ENCODE measurements at places on chromosomes 16 and 17.

GRCh38 chr17:36608794-36609497, 7.6 kb downstream of the MRM1 start:
- peak; percentile 52 for DNase-seq

DNA sequence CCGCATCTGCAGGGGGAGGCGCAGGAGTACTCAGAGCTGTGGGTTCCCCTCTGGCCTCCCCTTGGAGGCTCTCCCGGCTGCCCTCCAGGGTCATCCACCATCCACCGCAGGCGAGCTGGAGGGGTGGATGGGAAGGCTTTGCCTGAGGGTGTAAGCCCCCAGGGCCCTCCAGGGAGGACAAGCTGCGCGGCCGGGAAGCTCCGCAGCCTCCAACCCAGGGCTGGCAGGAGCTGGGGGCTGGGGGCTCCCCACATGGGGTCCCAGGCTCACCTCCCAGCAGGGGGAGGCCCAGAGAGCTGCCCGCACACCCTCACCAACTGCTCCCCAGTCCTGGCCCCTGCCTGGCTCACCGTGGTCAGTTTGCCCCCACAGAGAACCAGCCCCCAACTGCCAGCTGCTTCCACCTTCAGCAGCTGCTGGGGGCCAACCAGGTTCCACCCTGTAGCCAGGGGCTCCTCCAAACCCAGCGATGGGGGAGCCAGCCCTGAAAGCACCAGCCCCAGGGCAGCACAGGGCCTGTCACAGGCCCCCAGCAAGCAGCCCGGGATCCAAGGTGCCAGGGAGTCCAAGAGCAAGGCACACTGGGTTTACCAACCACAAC, 19.8 kb upstream of the CHMP6 start:
- DNase-seq = no peak

- DNase-seq = no peak
Measured at GRCh38 chr16:57720142-57720575, 15.4 kb upstream of the KATNB1 start.

DNA sequence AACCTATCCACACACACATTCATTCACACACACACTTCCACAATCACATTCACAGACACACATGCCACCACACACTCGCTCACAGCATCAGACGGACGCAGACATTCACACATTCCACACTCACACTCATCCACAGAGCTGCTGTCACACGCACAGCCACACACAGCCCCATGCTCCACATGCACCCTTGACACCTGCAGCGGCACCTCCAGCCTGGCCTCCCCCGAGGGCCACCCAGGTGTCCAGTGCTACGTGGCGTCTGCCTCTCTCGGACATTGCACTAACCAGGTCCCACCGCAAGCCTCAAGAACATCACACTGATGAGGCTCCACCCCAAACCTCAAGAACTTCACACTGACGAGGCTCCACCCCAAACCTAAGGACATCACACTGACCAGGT, 155.2 kb downstream of the RBFOX3 start:
- DNase-seq = no peak

DNA sequence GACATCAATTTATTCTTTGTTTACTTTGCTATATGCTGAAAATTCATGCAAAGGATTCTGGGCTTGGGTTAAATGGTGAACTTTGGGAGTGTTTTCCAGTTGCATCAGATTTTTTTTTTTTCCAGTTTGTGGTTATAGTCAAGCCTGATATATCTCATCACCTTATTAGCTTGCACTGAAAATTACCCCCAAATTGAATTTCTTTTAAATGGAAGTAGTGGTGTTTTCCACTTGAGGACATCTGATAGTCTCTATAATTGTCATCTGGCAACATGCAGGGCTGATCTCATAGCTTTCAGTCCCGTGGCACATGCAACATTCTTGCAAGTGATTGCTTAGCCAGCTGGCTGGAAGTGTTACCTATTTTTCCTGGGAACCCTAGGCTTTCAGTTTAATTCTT, 4.7 kb upstream of the KRTAP3-1 start:
- DNase-seq = no peak

DNA sequence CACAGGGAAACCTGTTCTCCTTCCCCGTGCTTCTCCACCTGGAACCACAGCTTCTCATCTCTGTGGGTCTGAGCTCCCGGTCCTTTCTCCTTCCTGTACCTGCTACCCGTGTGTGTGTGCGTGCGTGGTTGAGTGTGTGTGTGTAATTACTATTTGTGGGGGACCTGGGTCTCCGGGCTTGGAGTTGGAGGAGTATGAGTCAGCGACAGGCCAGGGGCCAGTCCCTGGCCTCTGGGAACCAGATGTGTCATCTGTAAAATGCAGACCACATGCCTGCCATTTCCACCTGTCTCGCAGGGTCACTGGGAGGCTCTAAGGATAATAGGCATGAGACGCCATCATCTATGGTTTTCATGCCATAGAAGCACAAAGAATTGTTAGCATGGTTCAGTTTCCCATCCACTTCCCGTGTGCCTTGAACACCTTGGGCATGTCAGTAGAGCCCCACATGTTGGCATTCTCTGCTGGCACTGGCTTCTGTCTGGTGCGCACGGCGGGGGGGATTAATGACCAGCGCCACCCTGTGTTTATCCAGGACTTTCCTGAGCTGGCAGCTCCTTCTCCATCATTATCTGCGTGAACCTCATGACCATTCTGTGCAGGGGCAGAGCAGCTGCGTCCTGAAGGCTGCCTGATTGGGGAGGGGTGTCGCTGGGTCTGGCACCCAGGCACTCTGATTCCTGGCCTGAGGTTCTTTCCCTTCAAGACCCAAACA, 1.5 kb downstream of the ZNF205 start:
- DNase-seq = no peak

GRCh38 chr17:80529904-80530292, 14.7 kb upstream of the RPTOR start:
- DNase-seq = no peak

DNA sequence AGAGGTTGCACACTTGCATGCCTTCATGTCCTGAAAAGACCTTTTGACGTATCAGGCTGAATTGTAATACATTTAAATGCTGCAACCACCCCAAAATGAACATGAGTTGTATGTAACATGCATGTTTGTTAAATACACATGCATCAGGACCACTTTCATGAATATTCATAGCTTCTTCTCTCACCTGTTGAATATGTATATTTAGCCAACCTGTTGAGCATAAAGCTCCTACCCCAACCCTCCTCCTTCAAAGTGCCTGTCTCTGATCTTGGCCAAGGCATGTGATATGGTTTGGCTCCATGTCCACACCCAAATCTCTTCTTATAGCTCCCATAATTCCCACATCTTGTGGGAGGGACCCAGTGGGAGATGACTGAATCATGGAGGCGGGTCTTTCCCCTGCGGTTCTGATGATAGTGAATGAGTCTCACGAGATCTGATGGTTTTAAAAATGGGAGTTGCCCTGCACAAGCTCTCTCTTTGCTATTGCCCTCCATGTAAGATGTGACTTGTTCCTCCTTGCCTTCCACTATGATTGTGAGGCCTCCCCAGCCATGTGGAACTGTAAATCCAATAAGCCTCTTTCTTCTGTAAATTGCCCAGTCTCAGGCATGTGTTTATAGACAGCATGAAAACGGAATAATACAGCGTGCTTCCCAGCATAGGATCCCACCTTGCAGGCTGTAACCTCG, 3.8 kb upstream of the CRYM start:
- DNase-seq = no peak

GRCh38 chr16:67931712-67932461, at the start of gene CTRL:
TSS of gene CTRL (minus strand) at chr16:67931862. CDS start at chr16:67931852, 10 bp downstream.
- DNase-seq = no peak

All from NCI-H1930 (cell line).